IPS DF 6.9 (cell line): ENCODE measurements at places on chromosomes 2 and 18.

DNA sequence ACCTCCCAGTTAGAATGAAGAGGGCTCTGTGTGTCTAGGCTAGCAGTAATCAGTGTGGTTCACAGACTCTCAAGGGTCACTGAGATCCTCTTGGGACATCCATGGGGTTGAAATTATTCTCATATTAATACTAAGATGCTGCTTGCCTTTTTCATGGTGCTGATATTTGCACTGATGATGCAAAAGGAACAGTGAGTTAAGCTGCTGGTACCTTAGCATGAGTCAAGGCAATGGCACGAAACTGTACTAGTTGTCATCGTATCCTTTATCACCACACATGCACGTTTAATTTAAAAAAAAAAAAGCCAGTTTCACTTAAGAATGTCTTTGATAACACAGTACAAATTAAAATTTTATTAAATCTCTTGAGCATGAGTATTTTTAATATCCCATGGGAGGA lies 151.9 kb upstream of the TANK start:
- DNase-seq, result no peak

- DNase-seq, result no peak
These were observed 1.9 kb upstream of the SLC1A4 start for GRCh38 chr2:64987001-64987955.

DNA sequence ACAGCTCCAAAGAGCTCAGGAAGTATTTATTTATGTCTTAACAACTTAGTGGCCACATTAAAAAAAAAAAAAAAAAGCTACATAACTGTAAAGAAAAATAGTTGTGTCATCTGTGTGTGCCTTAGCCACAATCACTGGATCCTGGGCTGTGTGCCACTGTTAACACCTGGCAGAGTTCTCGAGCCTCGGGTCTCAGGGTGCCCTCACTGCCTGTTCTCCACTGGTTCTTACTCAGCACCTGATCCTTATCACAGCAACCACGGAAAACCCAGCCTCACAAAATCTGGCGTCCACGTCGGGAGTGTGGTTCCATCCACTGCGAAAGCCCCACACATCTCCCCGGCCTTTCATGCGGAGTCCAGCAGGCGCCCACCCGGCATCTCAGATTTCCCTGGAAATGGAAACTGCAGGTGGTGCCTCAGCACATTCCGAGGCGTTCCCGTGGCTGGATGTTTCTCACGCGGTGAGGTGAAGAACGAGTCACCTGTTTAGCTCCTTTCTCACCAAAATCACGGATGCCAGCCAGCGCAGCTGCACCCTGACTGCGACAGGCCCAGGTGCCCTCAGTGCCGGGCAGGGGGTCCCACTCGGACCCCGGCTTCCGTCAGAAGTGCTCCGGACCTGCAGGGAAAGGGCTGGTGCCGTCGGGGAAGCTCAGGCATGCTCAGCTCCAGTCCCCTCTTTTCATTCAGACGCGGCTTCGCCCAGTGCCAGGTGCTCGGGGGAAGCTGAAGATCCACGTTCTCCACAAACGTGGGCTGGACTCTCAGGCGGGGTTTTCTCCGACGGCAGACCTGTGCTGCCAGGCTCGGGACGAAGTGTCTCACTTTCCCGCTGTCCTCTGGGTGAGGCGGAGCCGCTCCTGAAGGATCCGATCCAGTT lies 198.7 kb upstream of the SALL3 start:
- DNase-seq, result no peak

DNA sequence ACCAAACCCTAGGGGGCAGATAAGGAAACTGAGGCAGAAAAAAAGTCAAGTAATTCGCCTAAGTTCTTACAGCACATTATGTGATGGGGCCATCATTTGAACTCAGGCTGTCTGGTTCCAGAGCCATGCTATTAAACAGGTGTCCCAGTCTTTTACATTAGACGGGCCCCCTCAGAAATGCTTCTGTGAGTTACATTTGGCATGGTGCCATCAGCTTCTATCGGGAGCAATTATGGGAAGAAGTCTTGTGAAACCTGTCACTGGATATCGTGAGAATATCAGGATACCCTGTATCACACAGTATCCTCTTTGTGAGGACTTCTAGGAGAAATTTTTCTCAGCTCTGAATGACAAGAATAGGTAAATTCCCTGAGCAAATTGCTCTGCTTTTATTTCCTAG lies 143.7 kb upstream of the NOSTRIN start:
- no peak for DNase-seq

DNA sequence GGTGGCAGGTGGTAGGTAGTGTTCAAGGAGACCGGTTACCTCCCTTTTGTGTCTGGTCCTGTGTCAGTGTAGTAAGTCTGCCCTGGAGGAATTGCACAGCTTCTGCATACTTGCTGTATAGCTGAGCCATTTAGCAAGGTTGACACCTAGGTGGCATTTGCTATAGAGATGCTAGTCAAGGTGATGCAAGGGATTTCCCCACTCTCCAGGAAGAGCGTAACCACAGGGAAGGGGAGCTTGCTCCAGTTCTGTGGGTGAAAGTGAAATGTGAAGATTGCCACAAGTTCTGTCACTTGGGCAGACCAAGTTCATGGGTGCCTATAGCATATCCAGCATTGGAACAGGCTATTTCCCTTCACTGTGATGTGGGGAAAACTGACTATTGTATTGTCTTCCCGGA lies 28.1 kb downstream of the NAT8 start:
- no peak for DNase-seq

GRCh38 chr18:12470382-12471075 lies 62.8 kb downstream of the PRELID3A start:
- no peak for DNase-seq

GRCh38 chr2:217794133-217794986 lies 208.4 kb downstream of the TNS1 start:
- no peak for DNase-seq

DNA sequence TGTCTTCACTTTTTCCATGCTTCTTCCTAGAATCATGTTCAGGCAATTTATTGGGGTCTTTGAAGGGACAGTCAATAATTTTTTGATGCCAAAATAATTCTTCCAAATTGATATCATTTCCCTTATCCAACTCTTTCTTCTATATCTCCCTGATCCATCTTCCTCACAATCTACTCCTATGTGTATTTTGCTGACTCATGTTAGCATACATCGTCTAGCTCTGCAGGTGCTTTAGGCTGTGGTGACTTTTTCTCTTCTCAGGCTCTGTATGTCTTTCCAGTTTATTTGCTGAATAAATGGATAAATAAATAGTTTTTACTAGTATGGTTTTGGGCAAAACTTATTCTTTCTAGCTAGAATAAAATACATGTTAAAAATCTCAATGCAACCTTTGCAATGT lies 1650.9 kb upstream of the TMEFF2 start:
- DNase-seq, result no peak

- no peak for DNase-seq
These were observed 198.7 kb downstream of the BCL11A start for GRCh38 chr2:60354713-60355112.

- DNase-seq, result no peak
These were observed 21.0 kb upstream of the TGFA start for GRCh38 chr2:70574618-70575017.

GRCh38 chr2:28338046-28338817 lies 54.4 kb upstream of the FOSL2 start:
- DNase-seq, result no peak

- DNase-seq, result no peak
These were observed 65.9 kb upstream of the SH3RF3 start for GRCh38 chr2:109062859-109063700.

- no peak for DNase-seq
These were observed 54.4 kb downstream of the MTHFD2 start for GRCh38 chr2:74252862-74253261.

DNA sequence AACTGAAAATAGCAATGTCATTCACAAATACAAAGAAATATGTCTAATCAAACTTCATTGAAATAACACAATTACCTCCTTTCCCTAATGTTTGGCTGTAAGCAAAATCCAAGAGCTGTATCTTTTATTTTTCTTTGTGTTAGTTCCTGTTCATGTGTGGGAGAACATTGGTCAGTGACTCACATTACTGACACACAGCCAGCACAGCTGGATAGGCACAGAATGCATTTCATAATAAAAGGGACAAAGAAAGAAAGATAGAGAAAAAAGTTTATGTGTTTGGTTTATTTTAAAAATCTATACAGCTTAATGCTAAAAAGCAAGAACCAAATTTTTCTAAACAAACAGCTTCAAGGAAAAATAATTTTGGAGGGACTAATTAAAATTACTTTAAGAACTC lies 185.6 kb upstream of the COL3A1 start:
- DNase-seq, result no peak

DNA sequence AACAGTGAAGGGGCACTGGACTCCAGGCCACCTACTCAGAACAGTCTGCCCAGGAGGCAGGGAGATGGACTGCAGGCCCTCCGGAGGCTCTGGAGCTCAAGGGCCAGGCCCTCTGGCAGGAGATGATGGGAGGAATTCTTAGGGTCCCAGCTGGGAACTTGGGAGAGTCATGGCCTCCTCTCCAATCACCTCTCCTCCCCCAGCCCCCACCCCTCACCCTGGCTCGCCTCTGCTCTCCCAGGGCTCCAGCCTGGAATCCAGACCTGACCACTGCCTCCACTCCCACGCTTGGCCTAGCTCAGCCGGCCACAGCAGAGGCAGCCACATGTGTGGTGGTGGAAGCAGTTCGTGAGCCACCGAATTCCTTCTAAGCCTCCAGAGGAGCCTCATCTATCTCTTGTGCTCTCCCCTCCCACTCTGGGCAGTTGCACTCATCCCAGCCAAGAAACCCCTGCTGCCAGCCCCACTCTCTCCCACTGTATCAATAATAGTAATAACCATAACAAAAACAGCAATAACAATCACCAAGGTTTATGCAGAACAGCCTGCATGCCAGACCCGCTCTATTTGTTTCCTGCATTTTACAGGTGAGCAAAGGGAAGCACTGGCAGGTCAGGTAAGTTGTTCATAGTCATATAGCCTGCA lies 67.4 kb downstream of the TNS1 start:
- no peak for DNase-seq

DNA sequence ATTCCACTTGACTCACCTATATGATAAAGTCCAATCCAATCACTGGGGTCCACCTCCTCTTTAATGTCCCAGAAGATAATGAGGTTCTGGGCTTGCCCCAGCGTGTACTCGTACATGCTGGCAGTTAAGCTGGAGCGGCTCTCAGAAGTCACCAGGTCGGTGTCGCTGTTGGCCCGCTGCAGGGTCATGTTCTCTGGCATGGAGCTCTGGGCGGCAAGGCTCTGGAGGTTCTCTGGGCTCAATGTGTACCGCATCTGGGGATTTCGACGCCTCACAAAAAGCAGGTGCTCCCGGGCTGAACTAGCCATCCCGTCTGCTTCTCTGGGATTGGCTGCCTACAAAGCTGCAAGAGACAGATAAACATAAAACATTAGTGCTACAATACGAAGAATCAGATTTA lies 206.4 kb upstream of the CCDC150 start:
- no peak for DNase-seq

GRCh38 chr2:236219411-236219810 lies 44.8 kb downstream of the ASB18 start:
- no peak for DNase-seq

- DNase-seq, result no peak
These were observed 144.1 kb upstream of the ZNF236 start for GRCh38 chr18:76678248-76678647.

DNA sequence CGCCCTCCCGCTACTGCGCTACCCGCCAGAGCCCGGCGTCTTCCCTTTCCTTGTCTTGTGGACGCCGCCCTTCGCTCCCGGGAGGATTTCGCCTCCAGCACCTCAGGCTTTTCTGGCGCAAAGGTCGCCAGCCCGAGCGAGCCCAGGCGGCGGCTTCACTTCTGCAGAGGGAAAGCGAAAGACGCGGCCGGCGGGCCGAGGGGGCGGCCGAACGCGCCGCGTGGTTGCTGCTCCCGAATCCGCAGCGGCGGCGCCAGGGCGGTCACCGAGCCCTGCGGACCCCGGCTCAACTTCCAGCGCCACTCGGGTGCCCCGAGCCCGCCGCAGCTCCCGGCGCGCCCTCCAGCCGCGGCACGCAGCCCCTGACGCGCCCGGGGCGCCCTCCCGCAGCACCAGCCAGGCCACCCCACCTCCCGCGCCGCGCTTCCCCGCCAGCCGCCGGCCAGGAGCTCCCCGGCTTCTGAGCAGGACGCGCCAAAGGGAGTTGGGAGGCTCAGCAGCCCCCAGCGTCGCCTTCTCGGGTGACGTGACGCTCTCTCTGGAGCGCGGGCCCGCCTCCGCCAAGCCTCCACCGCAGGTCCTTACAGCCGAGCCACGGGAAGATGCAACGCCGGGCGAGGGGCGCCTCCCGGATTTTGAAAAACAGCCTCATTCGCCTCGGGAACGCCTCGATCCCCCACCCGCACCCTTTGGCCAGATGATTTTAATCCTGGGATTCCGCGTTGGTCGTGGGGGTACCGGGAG lies 84.9 kb upstream of the EPB41L3 start:
- DNase-seq, result no peak

GRCh38 chr2:136248242-136248641 lies 130.3 kb upstream of the CXCR4 start:
- DNase-seq, result no peak

- no peak for DNase-seq
These were observed 300.9 kb downstream of the ARHGAP15 start for GRCh38 chr2:143429932-143430679.

DNA sequence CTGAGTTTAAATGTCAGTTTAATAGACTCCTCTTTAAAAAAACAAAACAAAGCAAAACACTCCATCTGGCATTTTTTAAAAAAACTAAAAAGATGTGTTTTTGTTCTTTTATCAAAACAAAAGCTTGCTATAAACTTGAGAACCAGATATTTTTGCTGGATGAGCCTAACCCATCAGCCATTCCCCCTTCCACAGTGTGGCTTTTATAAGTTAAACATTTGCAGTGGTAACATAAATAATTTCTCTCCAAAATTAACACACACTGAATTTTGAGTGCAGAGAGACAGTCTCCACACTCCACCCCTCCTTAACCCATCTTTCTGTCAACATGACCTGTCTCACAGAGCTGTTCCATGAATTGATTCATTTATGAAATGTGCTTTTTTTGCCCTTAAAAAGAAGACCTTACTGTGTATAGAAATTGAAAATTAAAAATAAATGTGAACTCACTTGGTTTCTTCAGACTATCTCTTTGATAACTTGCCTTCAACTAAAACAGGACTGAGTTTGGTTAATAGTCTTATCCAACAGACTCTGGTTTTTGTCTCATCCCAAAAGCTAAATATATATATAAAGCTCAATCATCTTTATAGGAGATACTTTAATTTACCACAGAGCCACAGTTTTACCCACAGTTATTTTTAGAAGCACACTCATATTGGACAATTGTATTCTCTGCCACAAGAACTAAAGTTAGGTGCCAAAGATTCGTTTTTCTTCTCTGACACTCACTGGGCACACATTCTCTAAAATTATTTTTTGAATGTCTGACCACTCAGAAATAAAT lies 64.8 kb upstream of the STK39 start:
- DNase-seq, result no peak

GRCh38 chr2:196914867-196915460 lies 11.5 kb downstream of the PGAP1 start:
- no peak for DNase-seq

DNA sequence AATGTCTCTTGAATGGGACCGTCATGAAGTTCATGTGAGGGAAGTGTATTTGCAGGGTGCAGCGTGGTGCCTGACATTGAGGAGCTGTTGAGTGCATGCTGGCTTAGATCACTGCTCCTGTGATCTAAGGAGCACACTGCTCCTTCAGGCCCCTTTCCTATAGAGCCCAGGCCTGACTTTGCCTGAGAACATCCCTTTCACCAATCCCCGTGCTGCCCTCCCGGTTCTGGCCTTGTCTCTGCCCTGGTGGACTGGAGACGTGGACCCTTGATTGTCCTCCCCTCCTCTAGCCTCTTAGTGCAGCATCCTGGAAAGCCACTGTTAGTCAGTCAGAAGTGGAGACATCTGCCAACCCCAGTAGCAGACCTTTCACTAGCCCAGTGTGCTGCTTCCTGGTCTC lies 323.6 kb upstream of the HS6ST1 start:
- DNase-seq, result no peak

GRCh38 chr2:102337481-102338386 lies 17.9 kb upstream of the IL18R1 start:
- DNase-seq, result no peak
